Hematopoietic multipotent progenitor cell treated with erythropoietin and hydrocortisone succinate and interleukin-3 and kit ligand, for 17 days (in vitro differentiated cells): ENCODE measurements at places on chromosomes 6 and 20.

DNA sequence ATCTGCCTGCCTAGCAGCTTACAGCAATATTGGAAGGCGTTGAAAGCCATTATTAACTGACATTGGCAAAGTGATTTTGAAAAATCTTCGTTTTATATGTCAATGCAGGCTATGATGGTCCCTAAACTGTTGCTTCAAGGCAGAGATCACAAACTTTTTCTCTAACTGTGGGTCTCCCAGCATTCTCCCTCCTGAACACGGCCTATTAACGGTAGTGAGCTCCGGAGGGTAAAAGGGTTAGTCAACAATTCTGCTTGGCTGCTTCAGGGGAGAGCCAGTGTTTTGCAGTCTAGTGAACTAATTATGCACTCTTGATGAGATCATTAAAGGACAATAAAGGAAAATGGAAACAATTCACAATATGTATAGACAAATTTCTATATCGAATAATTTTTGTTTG, 261.8 kb upstream of the QKI start:
- DNase-seq, result no peak

DNA sequence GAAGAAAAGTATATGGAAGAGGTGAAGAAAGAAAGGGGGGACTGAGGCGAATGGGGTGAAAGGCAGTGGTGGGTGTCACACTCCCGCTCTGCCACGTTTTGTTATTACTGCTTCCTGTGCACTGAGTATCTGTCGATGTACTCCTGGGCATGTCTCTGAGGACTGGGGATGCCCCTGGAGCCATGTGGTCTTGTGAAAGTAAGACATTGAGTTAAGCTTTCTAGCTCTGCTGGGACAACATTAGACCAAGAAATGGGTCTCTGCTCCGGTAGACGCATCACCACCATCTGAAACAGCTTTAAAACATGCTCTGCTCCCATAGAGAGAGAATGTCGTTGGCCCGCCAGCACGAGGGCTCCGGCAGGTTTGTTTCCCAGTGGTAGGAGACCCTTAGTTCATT, 40.0 kb downstream of the IRF4 start:
- DNase-seq, result no peak

- DNase-seq, result no peak
Measured at GRCh38 chr6:166757232-166758135, 130.4 kb upstream of the RPS6KA2 start.

DNA sequence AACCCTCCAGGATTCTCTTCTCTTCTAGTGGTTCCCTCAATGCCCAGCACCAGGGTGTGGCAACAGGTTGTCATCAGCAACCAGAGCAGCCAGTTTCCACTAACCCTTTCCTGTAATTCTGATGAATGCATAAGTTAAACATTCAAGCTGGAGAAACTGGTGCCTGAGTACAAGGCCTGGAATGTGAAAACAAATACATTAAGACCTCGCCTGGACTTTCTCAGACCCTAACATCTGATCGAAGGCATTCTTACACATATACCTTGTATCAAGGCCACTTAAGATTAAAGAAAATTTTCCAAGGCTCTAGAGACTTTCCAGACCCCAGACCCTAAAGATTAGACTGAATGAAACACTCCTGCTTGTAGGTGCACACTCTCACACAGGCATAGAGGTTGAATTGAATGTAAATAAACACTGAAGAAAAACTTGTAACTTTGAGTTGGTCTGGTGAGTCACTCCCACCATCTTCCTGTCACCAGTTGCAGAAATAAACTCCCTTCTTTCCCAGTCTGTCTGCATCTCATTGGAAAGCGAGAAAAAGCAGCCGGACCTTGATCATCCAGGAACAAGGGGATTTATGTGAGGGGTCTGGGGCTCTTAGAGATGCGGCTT, 9.0 kb downstream of the LRP11 start:
- no peak for DNase-seq

GRCh38 chr6:68741501-68742386, 106.7 kb downstream of the ADGRB3 start:
- DNase-seq, result no peak

DNA sequence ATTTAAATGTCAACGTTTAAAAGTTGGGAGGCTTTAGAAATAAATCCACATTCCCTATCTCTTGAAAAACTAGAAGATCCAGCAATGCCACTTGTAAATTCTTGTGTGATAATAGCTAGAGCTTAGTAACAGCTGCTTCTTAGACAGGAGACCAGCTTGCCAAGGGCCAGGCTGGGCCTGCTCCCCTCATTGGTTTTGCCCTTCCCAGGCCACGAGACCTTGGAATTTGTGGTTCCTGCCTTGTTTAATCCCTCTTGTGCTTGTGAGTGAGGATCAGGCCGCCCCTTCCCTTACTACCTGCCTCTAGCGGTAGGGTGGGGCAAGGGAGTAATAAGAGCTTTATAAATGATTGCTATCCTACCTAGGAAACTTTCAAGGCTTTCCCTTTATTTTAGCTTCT, 363.5 kb downstream of the SYNE1 start:
- no peak for DNase-seq

GRCh38 chr20:658731-659291, 5.8 kb upstream of the SRXN1 start:
- DNase-seq, result no peak

- DNase-seq, result no peak
Measured at GRCh38 chr6:149060300-149060984, 257.1 kb upstream of the TAB2 start.

GRCh38 chr6:14450133-14450504, 332.5 kb downstream of the CD83 start:
- no peak for DNase-seq

- DNase-seq, result no peak
Measured at GRCh38 chr20:3763671-3764601, 3.6 kb downstream of the ADISSP start.

GRCh38 chr20:40223810-40224209, 465.2 kb downstream of the MAFB start:
- no peak for DNase-seq

- peak; percentile 61 for DNase-seq
Measured at GRCh38 chr20:41135187-41135887, 2.0 kb upstream of the PLCG1 start.

- DNase-seq, result peak; percentile 15
Measured at GRCh38 chr20:25076731-25077609, 5.0 kb downstream of the VSX1 start.
